ENCODE measurements at places on chromosomes 3 and 15.

GRCh38 chr3:48472673-48472922 is 26.1 kb downstream of the ATRIP start:
- DNase-seq, result no peak

DNA sequence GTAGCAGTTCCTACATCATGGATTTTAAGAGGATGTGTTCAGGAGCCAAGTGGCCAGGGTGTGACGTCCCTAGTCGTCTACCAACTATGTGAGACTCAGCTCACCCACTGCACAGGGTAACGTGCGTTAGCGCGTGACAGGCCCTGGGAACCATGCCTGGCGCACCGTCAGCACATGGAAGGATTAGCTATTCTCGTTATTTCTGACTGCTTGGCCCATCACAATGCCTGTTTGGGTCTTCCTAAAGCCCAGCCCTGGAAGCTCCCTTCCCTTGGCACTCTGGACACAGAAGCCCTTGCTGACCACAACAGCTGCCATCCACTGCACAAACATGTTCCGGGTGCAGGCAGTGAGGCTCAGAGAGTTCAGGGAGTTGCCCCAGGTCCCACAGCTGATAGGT is 91.0 kb upstream of the RPL32 start:
- no peak for DNase-seq

DNA sequence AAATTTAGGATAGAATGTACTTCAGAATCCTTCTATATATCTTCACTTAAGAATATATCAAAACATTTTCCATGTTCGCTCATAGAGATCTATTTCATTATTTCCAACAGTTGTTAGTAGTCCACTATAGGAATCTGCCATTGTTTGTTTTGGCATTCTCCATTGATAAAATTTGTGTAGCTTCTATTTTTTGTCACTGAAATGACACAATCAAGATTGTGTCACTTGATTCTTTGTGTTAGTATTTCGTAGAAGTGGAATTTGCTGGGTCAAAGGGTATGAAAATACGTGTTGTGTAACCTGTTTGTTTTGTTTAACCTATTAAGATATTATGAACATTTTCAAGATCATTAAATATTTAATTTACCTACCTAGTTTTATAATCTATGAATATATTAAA is 15.9 kb upstream of the GPR156 start:
- no peak for DNase-seq

DNA sequence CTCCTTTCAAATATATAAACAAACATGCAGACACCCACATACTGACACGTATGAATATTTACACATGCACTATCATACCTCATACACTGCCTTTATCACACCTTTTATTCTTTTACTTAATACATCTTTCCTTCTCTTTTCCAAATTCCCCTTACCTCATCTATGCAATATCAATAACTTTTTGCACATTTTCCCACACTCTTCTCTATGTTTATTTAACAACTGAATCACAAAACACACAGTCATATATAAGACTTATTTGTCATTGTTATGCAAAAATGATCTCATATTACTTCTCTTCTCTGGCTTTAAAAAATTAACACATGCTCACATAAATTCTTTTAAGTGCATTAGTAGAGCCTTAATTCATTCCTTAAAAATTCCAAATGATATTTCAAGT is 461.4 kb downstream of the DIPK2A start:
- DNase-seq, result no peak

GRCh38 chr3:157388976-157389375 is 47.7 kb upstream of the PTX3 start:
- no peak for DNase-seq

- no peak for DNase-seq
Measured at GRCh38 chr3:29313981-29314726, 33.3 kb downstream of the RBMS3 start.

DNA sequence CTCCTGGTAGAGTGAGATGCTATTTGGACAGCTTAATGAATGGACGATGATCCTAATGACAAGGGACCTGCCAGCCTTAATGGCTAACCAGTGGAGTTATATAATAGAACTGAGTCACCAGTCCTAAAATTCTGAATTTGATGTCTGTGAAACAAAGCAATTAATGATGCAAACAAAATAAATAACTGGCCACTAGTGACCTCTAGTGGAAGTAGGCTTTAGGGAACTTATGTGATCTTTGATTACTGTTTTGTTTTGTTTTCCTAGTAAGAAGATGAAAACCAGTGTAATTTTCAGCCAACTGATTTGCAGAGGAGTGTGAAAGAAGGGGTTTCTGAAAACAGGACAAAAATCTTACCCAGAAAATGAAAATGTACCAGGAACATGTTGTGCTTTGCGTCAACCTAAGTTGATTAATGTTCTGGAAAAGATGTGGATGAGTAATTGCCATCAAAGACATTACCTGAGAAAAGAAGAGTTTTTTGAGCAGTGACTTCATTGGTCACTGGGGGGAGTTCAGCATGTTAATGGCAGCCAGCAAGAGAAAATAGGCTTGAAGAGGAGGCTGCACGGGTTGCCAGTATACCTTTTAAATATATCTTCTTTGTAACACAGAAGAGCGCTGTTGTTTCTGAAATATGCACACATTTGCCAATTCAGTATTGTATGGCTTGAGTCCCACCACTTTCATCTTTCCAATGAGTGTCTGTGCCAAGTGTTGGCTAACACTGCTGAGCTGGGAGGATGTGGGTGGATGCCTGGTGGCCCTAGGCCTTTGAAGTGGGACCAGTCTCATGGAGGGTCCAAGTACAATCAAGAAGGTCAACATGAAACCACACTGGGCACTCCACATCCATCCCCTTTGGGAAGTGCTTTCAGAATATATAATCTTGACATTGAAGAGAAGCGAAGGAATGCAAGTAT is 9.3 kb downstream of the VEPH1 start:
- DNase-seq, result no peak

DNA sequence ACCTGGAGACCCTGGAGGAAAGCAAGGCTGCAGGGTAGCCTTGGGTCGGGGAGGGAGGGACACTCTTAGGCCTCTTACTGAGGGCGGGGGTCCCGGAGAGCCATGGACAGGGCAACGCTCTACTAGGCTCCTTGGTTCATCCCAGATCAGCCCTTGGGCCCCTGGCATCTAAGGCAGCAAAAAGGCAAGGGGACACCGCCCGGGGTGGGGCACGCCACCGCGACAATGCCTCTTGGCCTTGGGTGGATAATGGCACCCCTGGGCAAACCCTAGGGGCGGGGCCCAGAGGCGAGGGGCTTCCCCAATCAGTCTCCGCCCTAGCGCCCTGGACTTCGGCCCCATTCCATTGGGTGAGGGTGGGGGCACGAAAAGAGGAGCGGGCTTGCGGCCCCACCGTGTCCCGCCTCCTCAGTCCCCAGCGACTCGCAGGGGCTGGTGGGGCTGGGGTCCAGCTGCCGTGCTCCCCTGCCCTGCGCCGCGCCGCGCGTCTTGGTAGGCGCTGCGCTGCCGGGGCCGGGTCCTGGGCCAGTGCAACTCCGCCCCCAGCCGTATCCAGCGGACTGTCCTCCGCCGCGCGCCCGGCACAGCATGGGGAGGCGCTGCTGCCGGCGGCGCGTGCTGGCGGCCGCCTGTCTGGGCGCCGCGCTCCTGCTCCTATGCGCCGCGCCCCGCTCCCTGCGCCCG is at the start of gene CHST13:
Gene CHST13 (plus strand): TSS at position 411 of the 684 bp plus-strand sequence. CDS start 178 bp downstream, at position 589.
- no peak for DNase-seq

DNA sequence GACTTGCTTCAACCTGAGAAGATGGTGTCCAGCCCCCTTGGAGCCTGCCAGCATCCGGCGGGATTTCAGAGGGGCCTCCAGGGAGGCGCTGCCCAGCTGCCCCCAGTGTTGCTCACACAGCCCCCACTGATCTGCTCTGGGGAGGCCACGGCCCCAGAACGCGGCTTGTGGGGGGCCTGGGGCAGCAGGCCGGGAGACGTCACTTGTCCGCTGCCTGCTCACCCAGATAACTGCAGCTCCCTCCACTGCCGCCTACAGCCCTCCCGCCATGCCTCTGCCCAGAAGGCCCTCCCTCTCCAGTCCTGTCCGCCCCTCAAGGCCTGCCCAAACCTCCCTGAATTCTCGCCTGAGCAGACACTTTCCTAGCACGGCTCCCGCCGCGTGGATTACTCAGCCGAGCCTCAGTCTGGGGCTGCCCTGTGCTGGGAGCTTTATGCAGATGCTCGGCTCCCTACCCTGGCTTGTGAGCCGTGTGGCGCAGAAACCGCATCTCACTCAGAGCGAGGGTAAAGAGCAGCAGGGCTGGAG is 17.2 kb upstream of the ADIPOQ start:
- peak; percentile 68 for DNase-seq

GRCh38 chr15:49315391-49315823 is 107.6 kb upstream of the FGF7 start:
- DNase-seq, result no peak
